ENCODE measurements at places on chromosomes 4 and X.

GRCh38 chr4:41214136-41214824 is at the start of gene APBB2:
TSS of gene APBB2 (minus strand) at chr4:41214542. CDS start at chr4:41033254, 181,288 bp downstream.
- no peak for DNase-seq

DNA sequence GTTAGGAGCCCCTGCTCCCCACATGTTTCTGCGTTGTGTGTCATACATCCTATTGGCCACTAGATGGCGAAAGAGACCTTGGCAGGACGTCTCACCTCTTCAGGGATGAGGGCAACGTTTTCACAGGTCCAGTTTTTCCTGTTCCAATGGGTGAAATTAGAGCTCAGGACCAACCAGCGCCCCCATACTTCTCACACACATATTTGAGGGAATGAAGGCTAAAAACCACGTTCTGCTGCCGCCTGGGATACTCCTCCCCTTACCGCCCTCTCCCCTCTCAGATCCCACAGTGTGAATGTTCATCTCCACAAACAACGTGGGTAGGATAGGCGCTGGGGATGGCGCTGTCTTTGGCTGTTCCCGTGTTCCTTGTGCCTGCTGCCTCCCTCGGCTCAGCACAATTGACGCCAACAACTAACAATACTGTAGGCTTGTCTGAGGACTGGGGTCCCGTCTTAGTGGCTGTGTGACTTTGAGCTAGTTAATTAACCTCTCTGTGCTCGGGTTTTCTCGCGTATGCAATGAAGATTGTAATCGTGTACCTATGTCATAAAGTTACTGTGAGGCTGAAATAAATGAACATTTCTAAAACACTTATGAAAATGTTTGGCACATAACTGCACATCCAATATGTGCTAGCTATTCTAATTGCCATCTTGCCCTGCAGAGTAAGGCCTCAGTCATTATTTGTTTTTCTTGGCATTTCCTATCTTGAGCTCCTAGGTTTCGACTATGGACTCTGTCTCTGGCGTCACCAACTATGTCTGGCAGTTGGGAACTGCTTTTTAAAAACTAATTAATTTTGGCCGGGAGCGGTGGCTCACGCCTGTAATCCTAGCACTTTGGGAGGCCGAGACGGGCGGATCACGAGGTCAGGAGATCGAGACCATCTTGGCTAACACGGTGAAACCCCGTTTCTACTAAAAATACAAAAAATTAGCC is 181.3 kb upstream of the STK26 start:
- DNase-seq, result no peak

- DNase-seq, result no peak
Observed at GRCh38 chrX:23513121-23513520, 154.2 kb upstream of the PRDX4 start.

DNA sequence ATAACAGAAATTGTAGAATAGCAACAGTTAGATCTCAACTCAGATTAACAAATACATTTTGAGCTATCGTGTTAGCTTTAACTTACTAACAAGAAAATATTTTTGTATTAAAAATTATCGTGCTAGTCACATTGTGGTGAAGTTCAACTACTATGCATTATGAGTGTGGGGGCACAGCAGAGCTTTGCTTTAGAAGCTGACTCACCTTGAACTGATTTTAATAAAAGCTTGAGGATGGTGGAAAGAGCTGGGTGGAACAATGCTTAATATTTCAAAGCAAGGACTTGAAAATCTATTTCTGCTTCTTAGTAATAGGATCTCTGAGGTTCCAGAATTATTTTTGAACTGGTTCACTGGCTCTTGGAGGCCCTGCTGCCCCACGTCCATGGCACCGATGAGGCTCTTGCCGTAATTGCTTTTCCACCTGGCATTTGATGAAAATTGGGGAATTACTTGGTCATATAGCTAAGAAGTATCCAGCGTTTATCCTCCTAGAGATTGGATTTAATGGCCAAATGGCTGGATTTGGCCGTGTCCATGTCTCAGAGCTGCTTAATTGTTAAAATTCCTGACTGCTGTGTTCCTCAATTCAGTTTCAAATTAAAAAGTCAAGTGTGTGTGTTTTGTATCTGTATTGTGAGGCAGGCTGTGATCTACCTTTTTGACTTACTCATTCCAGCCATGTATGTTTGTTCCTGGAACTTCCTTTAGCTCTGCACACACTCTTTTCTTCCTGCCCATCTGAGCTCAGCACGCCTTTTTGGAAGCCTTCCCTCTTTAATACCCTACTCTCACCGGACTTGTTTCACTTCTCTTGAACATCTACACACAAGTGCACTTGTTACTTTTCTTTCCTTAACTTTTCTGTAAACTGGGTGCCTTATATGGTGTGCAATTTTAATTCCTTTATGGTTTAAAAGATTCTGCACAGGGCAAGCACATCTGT is 66.6 kb upstream of the LIMCH1 start:
- no peak for DNase-seq

DNA sequence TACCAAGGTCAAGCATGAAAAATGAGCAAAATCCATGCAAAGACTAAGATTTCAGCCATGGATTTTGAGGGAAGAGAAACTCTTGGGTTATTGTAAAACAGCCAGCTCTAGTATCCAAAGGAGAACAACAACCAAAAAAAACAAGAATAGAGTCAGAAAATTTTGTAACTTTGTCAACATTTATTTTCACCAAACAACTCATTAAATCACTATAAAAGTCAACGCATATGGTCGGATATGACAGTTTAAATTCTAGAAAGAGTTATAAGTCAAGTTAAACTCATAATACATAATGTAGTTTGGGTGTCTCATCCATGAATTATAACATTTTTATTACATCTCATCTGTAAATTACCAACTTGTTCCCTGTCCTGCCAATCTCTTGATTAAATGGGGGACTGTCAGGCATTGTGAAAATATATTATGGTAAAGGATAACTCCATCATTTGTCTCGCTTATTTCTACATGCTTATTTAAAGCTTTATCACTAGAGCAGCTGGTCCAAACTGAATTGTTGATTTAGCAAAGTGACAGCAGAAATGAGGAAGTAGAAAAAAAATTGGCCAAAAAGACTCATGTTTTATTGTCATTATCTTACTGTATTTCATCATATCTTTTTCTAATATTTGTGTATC is 224.8 kb upstream of the NOCT start:
- no peak for DNase-seq

DNA sequence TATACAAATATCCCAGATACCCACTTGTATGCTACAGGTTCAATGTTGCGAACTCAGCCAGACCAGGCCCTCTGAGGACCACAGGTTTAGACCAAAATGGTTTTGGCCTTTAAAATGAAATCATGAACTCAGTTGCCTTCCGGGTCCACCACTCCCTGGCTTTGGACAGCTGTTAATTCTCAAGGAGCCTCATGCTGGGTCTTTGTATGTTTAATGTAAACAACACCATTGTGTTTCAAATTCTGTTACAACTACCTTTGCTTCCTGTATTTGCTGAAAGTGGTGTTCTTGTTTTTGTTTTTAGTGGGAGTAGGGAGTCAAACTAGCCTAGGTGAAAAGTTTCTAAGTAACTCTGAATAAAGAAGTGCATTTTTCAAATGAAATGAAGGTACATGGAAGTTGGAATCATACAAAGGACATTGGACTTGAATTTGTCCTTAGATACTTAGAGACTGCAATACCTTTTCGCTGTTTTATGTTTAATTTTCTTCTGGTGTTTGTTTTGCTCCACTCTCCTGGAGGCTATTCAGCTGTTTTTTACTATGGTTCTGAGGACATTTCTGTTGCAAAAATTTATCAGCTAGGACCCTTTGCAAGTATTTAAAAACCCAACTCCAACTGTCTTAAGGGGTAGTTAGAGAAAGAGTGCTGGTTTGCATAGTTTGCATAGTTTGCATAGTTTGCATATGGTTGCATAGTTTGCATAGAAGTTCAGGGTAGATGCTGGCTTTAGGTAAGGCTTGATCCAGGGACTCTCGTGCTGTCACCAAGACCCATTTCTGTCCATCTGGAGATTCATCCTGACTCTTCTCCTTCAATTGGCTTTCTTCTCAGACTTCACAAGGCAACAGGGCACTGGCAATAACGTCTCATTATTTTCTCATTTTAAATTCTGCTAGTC is 70.1 kb downstream of the MID1IP1 start:
- no peak for DNase-seq

DNA sequence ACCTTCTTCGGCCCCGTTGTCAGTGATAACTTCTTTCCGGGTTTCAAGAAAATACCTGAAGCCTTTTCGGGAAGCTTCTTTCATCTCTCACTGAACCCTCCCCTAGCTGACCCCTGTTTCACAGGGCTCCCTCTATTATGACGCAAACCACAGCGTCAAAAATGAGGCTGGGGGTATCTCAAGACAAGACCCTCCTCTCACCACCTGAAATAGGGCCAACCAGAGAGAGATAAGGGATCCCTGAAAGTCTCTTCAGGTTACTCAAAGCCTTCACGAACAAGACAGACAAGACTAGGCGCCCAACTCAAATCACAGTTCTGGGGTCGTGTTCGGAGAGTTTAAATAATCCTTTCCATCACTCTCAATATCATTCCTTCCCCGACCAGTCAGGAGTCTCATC is 1.2 kb downstream of the PHF8 start:
- no peak for DNase-seq

DNA sequence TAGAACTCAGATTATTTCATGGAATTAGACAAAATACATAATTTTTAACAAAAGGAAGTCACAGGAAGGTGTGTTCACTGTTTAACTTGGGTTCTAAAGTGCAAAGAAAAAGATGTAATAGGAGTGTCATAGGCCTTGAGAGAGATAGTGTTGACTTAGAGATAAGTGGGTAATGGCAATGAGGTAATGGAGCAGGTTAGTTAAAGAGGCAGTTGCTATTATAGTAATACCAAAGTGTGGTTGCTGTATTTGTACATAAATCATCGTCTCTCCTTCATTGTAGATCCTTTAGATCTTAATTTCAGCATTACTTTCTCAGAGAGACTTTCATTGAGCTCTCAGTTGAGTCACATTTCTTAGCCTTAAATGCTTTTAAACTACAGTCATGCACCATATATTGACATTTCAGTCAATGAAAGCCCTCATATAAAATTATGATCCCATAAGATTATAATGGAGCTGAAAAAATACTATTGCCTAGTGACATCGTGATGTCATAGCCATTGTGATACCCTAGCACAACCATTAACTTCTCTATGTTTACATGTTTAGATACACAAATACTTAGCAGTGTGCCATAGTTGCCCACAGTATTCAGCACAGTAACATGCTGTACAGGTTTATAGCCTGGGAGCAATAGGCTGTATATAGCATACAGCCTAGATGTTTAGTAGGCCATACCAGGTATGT is 245.4 kb downstream of the ADGRL3 start:
- DNase-seq, result no peak

- no peak for DNase-seq
Observed at GRCh38 chr4:26083987-26084386, 170.0 kb downstream of the SMIM20 start.

Data from activated gamma-delta T cell (primary cell).